ENCODE measurements at places on chromosomes 6 and 20. TPM values are rescaled to one million over a fixed set of nuclear protein-coding genes. Genes with fewer than 3 reads are reported as not detected.

- no peak for DNase-seq
These were observed 102.8 kb downstream of the PREX1 start for GRCh38 chr20:48724891-48725554.

GRCh38 chr6:87705070-87705691 lies 3.1 kb upstream of the AKIRIN2 start:
- no peak for DNase-seq

DNA sequence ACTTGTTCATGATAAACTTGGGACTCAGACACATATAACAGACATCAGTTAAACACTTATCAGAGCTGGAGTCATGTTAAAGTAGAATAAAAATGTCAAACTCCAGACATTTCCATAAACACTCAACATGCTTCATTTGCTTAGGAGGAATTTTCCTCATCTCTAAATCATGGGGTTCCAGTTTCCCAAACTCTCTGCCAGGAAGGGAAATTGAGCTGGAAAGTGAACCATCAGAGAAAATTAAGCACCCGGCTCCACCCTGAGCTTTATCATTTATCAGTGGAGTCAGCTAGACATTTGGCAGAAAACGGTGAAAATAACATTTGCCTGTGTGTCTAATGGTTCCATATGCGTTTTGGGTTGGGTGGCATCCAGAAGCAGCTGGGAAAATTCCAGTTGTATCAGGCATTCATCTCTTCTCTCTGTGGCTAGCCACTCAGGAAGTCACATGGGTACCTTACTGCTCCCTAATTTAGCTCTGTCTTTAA lies 25.3 kb upstream of the ZNFX1 start:
- peak; percentile 46 for DNase-seq

TRIM15 gene
- not detected for total RNA-seq

SNPH gene
- total RNA-seq = 8.7 TPM

DNA sequence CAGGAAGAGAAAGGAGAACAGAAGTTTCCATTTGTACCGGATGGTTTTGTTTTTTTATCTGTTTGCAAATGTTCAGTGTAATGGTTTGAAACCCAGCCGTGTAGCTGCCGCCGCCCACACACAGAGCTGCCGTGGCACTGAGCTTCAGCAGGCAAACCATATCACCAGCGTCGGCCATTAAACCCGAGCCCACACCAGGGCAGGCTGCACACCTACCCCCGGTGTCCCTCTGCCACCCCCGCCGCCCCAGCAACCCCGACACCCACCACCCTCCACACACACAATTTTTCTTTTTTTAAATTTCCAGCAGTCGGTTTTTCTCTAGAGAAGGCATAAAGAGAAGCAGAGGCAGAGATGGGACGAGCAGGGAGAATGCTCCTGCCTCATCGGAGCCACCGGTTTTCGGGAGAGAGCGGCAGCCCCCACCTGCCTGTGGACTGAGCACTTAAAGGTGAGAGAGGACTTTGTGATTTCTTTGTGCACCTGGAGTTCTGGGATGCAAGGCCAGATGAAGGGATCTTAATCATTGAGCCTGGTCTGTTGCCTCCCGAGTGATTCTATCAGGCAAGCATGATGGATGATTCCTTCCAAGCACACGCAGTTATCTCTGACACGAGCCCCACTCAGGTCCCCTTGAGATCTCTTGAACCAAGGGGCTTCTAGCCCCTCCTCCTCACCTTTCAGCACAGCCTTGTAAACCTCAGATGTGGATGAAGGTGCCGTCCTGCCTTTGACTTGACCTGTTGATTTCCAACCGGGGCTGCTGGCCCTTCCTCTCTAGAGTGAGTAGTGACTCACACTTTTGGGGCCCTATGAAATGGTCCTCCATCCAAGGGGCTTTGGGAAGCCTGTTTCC lies 17.5 kb upstream of the ZNF831 start:
- DNase-seq = no peak

- DNase-seq = peak; percentile 88
These were observed 38.5 kb downstream of the RIPOR3 start for GRCh38 chr20:50652702-50653294.

DEFB124 gene
- not detected for total RNA-seq

GRCh38 chr6:41411961-41412360 lies 76.6 kb downstream of the NCR2 start:
- no peak for DNase-seq

DNA sequence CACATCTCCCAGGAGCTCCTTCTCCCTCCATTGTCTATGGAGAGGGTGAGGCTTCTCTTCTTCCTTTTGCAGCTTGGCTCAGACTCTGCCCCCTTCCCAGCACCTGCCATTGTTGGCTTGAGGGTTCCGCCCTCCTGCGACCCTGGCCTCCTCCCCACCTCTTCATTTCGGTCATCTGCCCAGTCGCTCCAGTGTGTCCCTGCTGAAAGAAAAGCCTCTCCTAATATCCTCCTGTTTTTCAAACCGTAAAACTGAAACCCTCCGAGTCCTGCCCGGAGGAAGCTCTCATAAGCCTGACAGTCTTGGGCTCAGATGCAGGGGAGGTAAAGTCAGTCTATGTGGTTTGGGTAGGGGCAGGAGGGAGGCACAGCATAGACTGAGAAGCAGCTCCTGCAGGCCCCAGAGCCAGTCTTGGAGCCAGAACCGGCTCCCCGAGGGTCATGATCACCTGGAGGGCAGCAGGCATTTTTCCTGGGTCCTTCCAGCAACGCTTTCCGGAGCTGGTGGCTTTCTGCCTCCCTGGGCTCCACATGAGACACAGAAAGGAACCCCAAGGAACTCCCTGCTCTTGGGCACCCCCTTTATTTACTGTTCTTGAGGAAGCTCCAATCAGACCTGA lies 235.1 kb downstream of the SMOC2 start:
- DNase-seq = no peak

DNA sequence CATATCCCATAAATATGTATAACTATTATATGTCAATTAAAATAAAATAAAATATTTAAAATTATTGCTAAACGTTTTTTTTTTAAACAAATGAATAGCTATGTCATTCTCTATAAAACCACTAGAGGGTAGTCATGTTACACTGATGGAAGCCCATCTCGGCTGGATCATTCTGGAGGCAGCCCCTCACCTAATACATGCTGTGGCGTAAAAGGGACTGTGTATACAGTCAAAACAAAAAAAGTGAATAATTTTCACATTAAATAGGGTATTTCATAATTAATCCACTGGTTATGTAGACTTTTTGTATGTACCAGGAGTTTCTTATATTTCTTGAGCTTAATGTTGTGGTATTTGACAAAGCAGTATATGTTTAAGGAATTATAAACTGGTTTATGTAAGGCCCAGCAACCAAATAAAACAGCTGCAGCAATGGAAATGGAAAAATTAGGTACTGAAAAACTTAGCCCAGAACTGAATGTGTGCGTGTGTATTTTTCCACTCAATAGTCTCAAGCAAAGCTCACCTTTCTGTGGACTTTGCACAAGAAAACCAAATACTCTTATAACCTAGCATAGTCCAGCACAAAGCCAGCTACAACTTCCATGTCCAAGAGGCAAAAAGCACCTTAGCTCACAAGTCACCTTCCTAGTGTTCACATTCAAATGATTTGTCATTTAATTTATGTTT lies 81.7 kb downstream of the COL9A1 start:
- DNase-seq = peak; percentile 28

CAGE1 gene
- total RNA-seq = under 0.01 TPM

- DNase-seq = no peak
These were observed 20.7 kb upstream of the DCDC2 start for GRCh38 chr6:24378473-24379097.

DNA sequence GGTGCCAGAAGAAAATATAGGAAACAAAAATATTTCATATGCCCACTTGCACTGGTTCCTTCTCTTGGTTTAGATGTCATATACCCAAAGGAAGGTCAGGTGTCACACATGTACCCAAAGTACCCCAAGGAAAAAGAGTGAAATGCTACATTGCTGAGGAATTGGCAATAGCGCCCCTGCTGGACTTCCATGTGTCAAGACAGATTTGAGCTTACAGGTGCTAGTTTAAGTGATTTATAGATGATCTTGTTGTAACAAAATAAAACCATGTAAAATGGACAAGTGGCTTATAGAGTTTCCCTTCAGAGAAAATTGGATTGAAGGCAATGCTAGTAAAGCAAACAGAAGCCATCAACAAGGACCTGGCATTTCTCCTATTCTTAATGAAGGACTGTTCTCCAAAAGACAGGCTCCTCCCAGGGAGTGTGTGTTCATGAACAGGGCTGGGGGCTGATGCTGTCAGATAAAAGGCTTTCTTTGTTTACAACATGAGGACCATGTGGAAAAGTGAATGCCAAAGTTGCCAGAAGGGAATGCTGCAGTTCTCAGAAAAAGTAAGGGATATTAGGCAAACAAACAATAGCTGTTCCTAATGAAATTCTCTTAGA lies 64.3 kb upstream of the PAK5 start:
- no peak for DNase-seq

- DNase-seq = no peak
These were observed 505.7 kb downstream of the CDKAL1 start for GRCh38 chr6:21039926-21040325.

Data from fibroblast of villous mesenchyme (primary cell).